Right cardiac atrium (tissue), 5 donors: ENCODE measurements at places on chromosomes 4 and X. TPM values are rescaled to one million over a fixed set of nuclear protein-coding genes. Genes with fewer than 3 reads are reported as not detected.

The NWD2 gene
- total RNA-seq, result 0.39 TPM

- no peak for DNase-seq
These were observed 10.2 kb upstream of the CDKN2AIP start for GRCh38 chr4:183434264-183434663.

- no peak for DNase-seq
These were observed 164.8 kb downstream of the VEGFC start for GRCh38 chr4:176627916-176628315.

The FAM9A gene
- total RNA-seq, result not detected

- DNase-seq, result no peak
These were observed 62.3 kb downstream of the CLDN22 start for GRCh38 chr4:183257808-183258207.

The PPP2R2C gene
- total RNA-seq, result 2.3 TPM

The GAGE1 gene
- not detected for total RNA-seq

The F9 gene
- not detected for total RNA-seq

DNA sequence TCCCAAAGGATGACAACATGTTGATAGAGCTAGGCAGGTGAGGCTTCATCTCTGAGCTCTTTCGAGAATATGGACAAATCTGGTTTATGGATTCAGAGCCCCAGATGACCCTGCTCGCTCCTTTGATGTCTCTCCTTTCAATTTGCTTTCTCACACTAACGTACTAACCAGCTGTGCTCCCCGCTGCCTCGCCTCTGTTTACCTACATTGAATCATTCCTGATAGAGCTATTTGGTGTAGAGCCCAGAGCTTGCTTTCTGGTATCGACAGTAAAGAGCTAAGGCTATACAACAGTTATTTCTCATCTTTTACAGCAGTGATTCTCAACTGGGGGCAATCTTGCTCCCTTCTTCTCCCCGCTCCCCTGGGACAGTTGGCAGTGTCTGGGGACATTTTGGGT lies 8.9 kb upstream of the PHKA2 start:
- DNase-seq, result no peak

The CFAP99 gene
- total RNA-seq, result not detected

- DNase-seq, result no peak
These were observed 334.5 kb downstream of the ADAM29 start for GRCh38 chr4:175252642-175253041.

GRCh38 chr4:173990126-173990868 lies 293.2 kb downstream of the FBXO8 start:
- no peak for DNase-seq

GRCh38 chrX:40471965-40472648 lies 108.7 kb upstream of the ATP6AP2 start:
- no peak for DNase-seq

GRCh38 chr4:151659601-151660364 lies 101.0 kb downstream of the GATB start:
- no peak for DNase-seq

DNA sequence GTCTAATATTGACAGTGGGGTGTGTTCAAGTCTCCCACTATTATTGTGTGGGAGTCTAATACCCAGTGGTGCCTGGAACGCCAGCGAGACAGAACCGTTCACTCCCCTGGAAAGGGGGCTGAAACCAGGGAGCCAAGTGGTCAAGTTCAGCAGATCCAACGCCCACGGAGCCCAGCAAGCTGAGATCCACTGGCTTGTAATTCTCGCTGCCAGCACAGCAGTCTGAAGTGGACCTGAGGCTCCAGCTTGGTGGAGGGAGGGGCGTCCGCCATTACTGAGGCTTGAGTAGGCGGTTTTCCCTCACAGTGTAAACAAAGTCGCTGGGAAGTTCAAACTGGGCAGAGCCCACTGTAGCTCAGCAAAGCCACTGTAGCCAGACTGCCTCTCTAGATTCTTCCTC lies 407.3 kb downstream of the DMD start:
- no peak for DNase-seq

GRCh38 chr4:21685911-21686310 lies 262.7 kb downstream of the KCNIP4 start:
- DNase-seq, result no peak

GRCh38 chrX:49155900-49156837 lies 6.4 kb upstream of the MAGIX start:
- DNase-seq, result peak; percentile 96

DNA sequence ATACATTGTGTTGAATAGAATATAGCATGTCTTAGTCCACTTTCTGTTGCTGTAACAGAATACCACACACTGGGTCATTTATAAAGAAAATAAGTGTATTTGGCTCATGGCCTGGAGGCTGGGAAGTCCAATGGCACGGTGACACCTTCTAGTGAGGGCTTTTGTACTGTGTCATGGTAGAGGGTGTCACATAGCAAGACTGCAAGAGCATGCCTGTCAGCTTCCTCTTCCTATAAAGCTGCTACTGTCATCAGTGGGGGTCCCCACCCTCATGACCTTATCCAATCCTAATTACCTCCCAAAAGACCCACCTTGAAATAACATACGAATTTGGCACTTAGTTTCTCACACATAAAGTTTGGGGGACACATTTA lies 193.2 kb downstream of the PTTG2 start:
- no peak for DNase-seq

GRCh38 chr4:97235521-97235920 lies 907.8 kb downstream of the STPG2 start:
- no peak for DNase-seq

The MAGEE1 gene
- 3.8 TPM for total RNA-seq

DNA sequence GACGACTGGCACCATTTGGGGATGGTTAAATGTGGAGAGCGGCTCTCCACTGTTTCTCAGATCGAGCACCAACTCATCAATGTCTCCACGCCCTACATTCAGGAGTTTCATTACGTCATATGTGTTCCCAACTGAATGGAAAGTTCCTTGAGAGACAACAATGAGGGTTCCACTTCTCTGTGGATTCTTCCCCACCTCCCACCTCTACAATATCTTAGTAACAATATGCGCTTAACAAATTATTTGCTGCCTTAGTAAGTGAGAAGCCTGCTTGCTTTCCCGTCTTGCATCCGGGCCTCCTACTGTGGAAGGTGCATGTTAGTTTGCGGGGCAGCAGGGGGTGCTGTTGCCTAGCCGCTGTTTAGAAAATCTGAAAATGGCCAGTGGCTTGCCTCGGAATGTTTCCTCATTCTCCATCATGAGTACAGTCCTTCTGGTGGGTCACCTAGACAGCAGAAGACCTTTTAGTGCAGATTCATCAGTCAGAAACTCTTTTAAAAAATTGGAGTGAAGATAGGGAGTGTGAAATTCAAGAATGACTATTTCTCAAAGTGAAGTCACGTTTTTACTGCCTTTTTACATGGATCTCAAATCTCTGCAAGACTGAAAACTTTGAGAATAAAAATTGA lies 55.7 kb downstream of the PHOX2B start:
- peak; percentile 31 for DNase-seq

The TRIM75 gene
- total RNA-seq, result not detected

The ERAS gene
- not detected for total RNA-seq

The FAM241A gene
- 4.8 TPM for total RNA-seq

The FRAS1 gene
- total RNA-seq, result 6.1 TPM
